ENCODE measurements at places on chromosomes 12 and 14.

- DNase-seq, result no peak
Measured at GRCh38 chr14:71354801-71355200, 447.5 kb downstream of the PCNX1 start.

GRCh38 chr12:6334940-6335450 lies 6.9 kb downstream of the TNFRSF1A start:
- no peak for DNase-seq

GRCh38 chr12:91191513-91192111 lies 9.0 kb upstream of the DCN start:
- DNase-seq, result no peak

DNA sequence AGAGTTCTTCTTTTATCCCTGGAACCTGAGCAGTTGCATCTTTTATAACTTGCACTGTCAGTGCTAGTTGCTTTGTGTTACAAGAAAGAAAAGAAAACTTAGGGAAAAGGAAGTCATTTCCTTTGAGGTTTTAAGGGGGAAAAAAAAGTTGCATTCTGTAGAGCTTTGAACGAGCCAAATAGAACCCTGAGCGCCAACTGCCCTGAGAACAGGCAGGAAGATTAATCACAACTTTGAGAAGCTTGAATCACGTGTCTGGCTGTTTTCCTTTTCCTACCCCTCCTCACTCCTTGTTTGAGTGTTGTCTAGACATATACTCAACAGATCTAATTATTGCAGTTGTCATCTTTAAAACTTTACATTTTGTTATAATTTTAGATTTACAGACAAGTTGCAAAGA lies 12.5 kb downstream of the PCNX1 start:
- DNase-seq, result no peak

DNA sequence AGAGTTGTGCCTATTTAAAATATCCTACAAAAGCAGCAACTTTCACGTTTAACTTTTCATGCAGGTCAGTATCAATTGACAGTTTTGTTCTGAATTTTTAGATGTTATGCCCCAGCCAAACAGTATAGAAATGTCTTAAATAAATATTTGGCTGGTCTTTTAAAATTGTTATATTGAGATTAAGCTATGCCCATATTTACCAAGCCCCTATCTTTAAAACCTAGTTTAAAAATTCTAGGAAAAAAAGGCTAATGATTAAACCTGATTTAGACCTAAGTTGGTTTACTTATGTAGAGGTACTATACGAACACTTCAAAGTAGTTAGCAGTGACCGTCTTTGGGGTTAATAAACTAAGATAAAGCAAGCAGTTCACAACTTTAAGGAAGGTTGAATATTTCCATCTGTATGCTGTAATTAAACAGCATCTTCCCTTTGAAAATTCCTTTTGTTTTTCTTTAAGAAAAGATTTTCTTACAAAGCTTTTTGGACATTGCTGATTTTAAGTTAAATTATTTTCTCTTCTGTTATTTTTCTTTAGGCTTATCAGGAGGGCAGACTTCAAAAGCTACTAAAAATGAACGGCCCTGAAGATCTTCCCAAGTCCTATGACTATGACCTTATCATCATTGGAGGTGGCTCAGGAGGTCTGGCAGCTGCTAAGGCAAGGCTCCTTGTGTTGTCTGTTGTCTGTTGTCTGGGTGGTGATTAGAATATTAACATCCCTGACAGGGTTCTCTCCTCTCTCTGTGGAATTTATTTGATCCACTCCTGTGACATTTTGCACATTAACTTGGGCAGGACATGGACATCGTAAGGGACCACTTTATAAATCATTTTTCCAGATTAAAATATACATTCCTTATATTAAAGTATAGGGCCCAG lies 7.5 kb downstream of the EID3 start:
- DNase-seq, result no peak

- no peak for DNase-seq
Measured at GRCh38 chr14:105913861-105914260, 387.5 kb downstream of the TMEM121 start.

DNA sequence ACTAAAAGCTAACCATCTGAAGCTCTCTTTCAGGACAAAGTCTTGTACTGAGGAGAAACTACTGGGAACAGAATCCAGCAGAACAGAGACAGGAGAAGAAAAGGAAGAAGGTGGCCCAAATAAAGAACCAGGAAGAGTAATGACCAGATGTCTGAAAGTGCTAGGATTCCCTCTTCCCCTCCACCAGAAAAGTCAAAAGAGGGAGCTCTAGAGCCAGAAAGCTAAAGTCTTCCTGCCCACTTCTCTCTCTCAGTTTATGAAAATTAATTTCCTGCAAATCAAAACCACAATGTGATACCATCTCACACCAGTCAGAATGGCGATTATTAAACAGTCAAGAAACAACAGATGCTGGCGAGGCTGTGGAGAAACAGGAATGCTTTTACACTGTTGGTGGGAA lies 47.2 kb downstream of the SPPL3 start:
- DNase-seq, result no peak

GRCh38 chr12:28278499-28278898 lies 88.2 kb downstream of the CCDC91 start:
- no peak for DNase-seq

DNA sequence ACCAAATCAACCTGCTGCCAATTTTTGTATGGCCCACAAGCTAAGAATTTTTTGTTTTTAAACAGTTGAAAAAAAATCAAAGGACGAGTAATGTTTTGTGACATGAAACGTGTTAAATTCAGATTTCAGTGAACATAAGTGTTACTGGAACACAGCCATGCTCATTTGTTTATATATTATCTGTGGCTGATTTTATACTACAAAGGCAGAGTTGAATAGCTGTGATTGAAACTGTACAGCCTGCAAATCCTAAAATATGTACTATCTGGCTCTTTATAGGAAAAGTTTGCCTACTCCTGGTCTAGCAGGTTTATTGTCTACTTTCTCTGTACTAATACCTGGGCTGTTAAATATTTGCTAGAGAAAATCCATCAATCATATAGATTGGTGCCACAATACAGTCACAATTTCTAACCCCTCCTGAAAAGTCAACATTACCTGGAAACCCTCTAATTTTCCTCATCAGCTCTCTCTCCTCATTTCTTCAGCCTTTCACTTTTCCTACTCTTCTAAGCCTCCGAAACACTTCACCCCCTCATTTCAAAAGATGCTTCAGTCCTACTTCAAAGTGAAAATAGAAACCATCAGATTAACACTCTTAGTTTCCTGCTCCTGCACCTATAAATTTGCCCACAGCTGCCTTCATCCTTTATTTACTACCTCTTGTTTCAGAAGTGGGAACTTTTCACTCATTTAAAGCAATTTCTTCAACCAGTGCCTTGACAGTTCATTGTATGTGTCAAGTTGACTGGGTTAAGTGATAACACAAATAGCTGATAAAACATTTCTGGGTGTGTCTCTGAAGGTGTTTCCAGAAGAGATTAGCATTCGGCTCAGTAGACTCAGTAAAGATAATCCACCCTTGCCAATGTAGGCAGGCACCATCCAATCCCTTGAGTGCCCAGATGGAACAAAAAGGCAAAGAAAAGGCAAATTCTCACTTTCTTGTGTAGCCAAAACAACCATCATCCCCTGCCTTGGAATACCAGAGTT lies 18.0 kb upstream of the C2CD5 start:
- no peak for DNase-seq

GRCh38 chr14:99517643-99518381 lies 36.6 kb downstream of the CCNK start:
- DNase-seq, result no peak

- DNase-seq, result no peak
Measured at GRCh38 chr12:107522692-107523477, 162.7 kb upstream of the PWP1 start.

GRCh38 chr12:101356794-101357193 lies 50.8 kb downstream of the ARL1 start:
- no peak for DNase-seq

DNA sequence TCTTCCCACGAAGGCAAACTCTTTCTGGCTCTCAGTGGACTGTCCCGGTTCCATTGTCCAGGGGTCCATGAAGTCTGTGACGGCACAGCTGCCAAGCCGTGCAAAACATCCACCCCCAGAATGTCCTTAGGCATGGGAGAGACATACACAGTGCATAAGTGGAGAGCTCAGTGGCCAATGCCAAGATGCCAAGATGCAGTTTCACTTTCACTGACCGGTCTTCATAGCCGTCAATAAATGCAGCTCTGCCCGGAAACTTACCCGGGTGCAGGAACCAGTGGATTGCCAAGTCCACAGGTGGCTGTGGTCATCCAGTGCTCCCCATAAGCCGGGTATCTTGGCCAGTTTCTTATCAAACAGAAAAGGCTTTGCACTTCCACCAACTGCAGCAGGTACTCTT lies 162.3 kb downstream of the PTCSC3 start:
- DNase-seq, result no peak

- no peak for DNase-seq
Measured at GRCh38 chr12:120826335-120826734, 77.8 kb downstream of the SPPL3 start.

GRCh38 chr14:61655777-61656176 lies 39.5 kb upstream of the HIF1A start:
- DNase-seq, result no peak

DNA sequence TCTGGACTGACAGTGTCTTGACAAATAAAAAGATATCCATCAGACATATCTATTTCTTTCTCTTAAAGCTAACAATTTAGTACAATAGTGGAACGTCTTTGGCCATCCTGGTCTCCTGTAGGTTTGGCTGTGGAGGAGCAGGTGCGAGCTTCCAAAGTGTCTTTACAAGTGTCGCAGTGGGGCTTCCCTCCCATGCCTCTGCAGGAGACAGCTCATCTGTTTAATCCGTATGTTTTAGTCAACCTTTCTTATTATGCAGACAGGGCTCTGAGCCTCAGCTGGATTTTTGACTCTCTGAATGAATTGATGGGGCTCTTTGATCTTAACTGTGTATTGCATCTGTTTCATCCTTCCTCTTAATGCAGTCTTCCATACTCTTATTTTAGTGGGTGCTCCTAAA lies 57.5 kb downstream of the RMST start:
- no peak for DNase-seq

DNA sequence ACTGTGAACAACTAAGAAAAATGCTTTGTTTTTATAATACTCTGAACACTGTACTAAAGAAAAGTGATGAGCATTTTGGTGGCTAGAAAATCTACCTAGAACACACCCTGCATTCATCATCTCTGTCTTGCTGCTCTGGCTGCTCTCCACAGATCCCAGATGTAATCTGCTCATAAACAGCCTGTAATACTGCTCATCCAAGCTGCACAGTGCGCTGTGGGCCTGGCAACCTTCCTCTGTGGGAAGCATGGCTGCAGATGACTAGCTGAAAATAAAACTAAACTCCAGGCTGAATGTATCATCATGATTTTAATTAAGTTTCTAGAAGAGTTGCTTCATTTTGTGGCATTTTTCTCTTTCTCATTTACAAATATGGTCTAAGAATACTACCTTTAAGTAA lies 200.7 kb downstream of the SLC2A13 start:
- no peak for DNase-seq

GRCh38 chr12:76946446-76946845 lies 67.6 kb upstream of the CSRP2 start:
- no peak for DNase-seq

GRCh38 chr12:15186597-15186996 lies 34.6 kb downstream of the RERG start:
- no peak for DNase-seq

GRCh38 chr12:94839347-94839746 lies 164.2 kb downstream of the NDUFA12 start:
- no peak for DNase-seq
